ENCODE measurements at places on chromosomes 3 and 15.

- DNase-seq, result no peak
These were observed 4.0 kb downstream of the INAFM2 start for GRCh38 chr15:40327457-40327856.

DNA sequence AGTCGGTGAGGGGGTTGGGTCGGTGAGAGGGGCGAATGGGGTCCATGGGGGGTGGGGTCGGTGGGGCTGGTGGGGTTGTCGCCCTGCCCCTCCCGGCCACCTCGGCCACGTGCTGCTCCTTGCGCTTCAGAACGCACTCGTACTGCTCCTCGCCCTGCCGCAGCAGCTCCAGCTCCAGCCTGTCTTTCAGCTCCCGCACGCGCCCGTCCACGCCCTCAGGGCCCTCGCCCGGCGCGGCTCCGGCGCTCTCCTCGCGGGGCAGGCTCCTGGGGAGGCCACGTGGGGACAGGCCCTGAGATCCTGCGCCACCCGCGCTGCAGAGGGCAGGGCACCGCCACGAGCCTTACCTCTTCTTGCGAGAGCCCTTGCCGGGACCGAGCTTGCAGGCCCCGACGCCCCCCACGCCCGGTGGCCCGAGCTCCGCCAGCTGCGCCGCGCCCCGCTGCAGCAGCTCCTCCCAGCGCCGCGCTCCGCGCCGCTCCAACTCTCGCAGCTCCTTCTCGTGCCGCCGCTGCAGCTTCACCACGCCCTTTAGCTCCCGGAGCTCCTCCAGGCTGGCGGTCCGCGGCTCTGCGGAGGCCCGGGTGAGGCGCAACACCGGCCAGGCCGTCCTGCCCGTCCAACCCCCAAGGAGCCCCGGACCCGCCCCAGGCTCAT, 8.2 kb upstream of the ANKRD63 start:
- peak; percentile 11 for DNase-seq

GRCh38 chr3:46998121-46998851, 18.8 kb downstream of the NBEAL2 start:
- DNase-seq, result no peak

DNA sequence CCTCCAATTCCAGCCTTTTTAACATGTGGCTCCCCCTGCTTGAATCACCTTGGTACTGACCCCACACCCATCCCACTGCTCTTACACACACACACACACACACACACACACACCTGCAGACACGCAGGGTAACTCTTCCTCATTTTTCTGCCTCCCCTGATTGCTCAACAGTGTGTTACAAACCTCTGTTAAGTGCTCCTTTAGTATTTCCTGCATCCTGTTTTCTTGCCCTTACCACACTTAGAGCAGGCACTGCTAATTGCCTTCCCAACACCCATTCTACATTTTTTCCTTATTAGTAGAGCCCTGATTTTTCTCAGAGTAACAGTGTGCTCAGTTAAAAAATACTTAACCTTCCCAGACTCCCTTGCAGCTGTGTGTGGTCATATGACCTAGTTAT, 184.0 kb downstream of the EBLN2 start:
- DNase-seq, result no peak

DNA sequence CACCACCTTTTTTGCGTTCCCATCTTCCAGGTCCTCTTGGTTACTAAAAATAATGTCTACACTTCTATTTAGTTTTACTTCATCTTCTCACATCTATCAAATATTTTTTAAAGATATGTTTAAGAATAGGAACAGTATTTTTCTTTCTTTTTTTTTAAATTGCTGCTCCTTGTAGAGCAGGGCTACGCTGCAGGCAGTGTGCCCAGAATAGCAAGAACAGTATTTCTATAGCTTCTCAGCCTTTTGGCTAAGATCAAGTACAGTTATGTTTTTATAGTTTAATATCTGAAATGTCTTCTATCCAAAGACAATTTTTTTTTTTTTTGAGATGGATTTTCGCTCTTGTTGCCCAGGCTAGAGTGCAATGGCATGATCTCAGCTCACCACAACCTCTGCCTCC, 73.0 kb downstream of the MYO9A start:
- DNase-seq, result no peak

- DNase-seq, result peak; percentile 6
These were observed 476.8 kb downstream of the C3orf38 start for GRCh38 chr3:88626456-88627120.

DNA sequence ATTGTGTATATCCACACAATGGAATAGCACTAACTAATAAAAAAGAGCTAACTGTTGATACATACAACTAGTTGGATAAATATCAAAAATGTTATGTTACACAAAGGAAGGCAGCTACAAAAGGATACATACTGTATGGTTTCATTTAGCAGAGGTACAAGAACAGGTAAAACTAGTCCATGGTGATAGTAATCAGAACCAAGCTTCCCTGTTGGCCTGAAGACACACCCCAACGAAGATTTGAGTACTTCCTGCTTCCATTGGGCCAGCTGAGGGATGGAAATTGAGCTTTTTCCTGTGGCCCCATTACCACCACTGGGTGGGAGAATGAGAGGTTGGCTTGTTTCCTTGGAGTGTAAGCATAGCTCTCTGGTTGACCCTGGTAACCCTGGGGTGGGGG, 117.3 kb upstream of the CADPS start:
- no peak for DNase-seq

DNA sequence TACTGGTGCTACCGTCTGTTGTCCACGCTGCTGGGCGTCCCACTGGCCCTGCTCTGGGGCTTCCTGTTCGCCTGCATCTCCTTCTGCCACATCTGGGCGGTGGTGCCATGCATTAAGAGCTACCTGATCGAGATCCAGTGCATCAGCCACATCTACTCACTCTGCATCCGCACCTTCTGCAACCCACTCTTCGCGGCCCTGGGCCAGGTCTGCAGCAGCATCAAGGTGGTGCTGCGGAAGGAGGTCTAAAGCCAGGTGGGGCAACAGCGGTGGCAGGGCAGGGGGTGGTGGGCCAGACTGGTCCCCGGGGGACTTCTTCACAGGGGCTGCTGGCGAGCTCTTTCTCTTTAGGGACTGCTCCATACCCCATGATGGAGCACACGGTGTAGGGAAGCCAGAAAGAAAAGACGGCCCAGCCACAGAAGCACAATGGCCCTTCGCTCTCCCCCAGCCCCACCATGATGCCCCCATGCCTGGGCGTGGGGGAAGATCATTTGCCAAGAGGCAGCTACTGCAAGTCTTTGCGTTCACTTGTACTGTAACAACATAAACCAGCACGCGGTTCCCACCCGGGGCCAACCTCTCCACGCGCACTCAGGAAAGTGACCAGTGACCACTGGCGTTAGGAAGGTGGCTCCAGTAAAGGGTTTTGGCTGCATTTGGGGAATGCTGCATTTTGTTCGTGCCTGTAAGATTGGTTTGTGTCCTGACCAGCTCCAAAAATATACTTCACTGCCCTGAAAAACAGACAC, 12.2 kb downstream of the CAV3 start:
- DNase-seq, result no peak

- no peak for DNase-seq
These were observed 59.7 kb downstream of the GRIP2 start for GRCh38 chr3:14480207-14481017.

- no peak for DNase-seq
These were observed 35.3 kb upstream of the FBN1 start for GRCh38 chr15:48680841-48681240.

Measured in DMS79 treated with DMSO at 0.1 percent for 48 hours (cell line).